ENCODE measurements at places on chromosomes 16 and 17. TPM values are rescaled to one million over a fixed set of nuclear protein-coding genes. Genes with fewer than 3 reads are reported as not detected.

The CPHXL2 gene
- not detected for polyA plus RNA-seq

The ZACN gene
- polyA plus RNA-seq, result 0.11 TPM

GRCh38 chr17:40351359-40352236 lies 12.9 kb downstream of the GJD3 start:
- DNase-seq, result no peak
- H3K36me3 ChIP-seq, result peaks cover 38% of the 10 kb centered on the region
- no peaks in the 10 kb centered on the region for H3K27me3 ChIP-seq
- H3K4me1 ChIP-seq, result peaks cover 65% of the 10 kb centered on the region

DNA sequence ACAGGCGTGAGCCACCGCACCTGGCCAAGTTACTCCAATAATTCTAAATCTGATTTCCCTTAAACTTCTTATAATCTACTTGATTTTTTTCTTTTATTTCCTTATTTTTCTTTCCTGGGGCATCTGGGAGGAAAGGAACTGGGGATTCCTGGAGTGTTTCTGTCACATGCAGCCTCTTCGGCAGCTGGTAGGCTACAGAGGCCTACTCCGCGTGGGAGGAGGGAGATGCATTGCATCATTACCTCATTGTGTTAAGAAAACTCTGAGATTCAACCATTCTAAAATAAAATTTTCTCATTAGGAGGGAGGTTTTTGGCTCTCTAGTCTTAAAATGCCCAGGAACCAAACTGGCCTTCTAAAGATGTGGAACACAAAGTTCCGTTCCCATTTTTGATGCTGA lies 64.0 kb downstream of the SOX9 start:
- H3K4me3 ChIP-seq, result no peak overlapping the region
- DNase-seq, result no peak
- no peaks in the 10 kb centered on the region for H3K36me3 ChIP-seq
- peaks cover 10% of the 10 kb centered on the region for H3K4me1 ChIP-seq
- peaks cover 16% of the 10 kb centered on the region for H3K27me3 ChIP-seq

GRCh38 chr17:29196769-29197515 lies 16.7 kb upstream of the MYO18A start:
- H3K4me3 ChIP-seq, result no peak overlapping the region
- H3K36me3 ChIP-seq, result no peaks in the 10 kb centered on the region
- no peak overlapping the region for H3K27ac ChIP-seq
- no peak for DNase-seq

DNA sequence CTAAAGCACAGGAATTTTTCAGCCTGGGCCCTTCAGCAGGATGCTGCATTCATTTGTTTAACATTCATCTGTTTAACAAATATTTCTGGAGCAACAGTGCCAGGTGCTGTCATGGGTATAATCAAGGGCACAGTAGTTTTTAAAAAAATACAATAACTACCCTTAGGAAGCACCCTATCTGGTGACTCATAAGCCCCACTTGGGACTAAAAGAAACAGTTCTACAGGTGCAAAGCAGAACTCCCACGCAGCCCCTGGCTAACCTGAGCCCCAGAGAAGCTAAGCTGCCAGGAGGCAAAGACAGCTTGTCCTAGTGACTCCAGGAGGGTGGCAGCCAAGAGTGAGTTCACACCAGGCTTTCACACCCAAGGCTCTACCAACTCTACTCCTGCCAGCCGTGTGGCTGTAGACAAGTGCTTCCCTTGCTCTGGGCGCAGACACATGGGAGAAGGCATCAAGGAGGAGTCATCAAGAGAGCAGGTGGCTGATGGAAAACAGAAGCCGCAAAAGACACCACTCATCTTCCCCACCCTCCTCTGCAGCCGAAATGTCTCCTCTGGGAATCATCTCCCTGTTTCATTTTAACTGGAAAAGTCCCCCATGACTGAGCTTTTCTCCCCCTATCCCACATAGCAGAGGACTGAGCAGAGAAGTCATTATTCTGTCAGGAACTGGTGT lies 14.4 kb downstream of the CUEDC1 start:
- H3K36me3 ChIP-seq, result no peaks in the 10 kb centered on the region
- no peak for DNase-seq
- H3K27me3 ChIP-seq, result no peaks in the 10 kb centered on the region
- H3K4me1 ChIP-seq, result peaks cover 71% of the 10 kb centered on the region
- H3K4me3 ChIP-seq, result no peak overlapping the region

GRCh38 chr16:75262104-75262799 lies 10.8 kb upstream of the BCAR1 start:
- peak; percentile 89 for DNase-seq
- H3K4me1 ChIP-seq, result peaks cover 76% of the 10 kb centered on the region
- 0 out of 2 replicates have a peak, but pooled peaks cover 5% of the 10 kb centered on the region for H3K36me3 ChIP-seq
- H3K4me3 ChIP-seq, result no peak overlapping the region
- no peaks in the 10 kb centered on the region for H3K27me3 ChIP-seq

GRCh38 chr17:7431231-7431630 lies 2.6 kb downstream of the SPEM3 start:
- no peak overlapping the region for H3K27ac ChIP-seq
- no peak for DNase-seq
- no peak overlapping the region for H3K4me3 ChIP-seq
- peaks cover 2% of the 10 kb centered on the region for H3K27me3 ChIP-seq
- no peaks in the 10 kb centered on the region for H3K36me3 ChIP-seq
